Esophagus squamous epithelium (tissue), 5 donors: ENCODE measurements at places on chromosomes 16 and 17. TPM values are rescaled to one million over a fixed set of nuclear protein-coding genes. Genes with fewer than 3 reads are reported as not detected.

- DNase-seq = no peak
Observed at GRCh38 chr17:69704935-69705334, 290.4 kb downstream of the MAP2K6 start.

DNA sequence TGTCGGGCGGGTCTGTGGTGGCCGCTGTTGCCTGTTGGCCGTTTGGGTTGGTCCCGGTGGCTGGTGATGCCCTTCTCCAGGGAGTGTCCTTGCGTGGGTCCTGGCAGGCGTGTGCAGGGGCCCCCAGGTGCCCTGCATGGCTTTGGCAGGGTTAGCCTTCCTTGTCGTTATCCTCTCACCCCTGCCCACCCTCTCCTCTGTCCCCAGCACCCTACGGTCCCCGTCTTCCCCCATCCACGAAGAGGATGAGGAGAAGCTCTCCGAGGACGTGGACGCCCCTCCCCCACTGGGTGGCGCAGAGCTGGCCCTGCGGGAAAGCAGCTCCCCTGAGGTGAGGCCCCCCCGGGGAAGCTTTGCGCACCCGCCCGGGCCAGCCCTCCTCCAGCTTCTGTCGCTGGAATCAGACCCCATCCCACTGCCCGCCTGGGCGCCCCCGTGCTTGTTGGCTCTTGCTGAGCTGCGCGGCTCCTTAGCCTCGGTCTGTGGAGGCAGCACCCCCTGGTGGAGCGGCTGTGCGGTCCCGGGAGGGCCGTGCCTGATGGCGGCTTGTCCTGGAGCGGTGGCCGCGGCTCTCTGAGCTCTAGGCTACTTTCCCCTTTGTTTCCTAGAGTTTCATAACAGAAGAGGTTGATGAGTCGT is 10.6 kb upstream of the NUDT16L1 start:
- no peak for DNase-seq

DNA sequence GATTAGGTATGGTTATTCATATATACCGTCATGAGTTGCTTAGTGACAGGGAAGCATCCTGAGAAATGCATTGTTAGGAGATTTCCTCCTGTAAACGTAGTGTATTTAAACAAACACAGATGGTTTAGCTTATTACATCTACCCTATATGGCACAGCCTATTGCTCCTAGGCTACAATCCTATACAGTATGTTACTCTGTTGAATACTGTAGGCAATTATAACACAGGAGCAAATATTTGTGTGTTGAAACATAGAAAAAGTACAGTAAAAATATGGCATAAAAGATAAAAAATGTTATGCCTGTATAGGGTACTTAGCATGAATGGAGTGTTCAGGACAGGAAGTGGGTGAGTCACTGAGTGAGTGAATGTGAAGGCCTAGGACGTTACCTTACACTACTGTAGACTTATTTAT is 157.7 kb downstream of the CDH11 start:
- DNase-seq = no peak

DNAAF1 gene
- not detected for total RNA-seq
